ENCODE measurements at places on chromosomes 2 and 18.

DNA sequence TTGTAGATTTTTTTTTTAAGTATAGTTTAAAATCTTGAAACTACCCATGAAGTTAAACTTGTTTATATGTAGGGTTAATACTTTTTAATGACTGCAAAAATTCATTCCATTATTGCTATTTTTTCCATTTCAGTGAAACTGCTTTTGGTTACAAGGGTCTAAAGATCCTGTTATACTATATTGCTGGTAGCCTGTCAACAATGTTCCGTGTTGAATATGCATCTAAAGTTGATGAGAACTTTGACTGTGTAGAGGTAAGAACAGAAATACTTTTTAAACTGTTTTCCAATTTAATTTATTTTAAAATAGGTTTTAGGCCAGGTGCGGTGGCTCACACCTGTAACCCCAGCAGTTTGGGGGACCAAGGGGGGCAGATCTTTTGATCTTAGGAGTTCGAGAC lies 30.5 kb downstream of the HAT1 start:
- DNase-seq: no peak

DNA sequence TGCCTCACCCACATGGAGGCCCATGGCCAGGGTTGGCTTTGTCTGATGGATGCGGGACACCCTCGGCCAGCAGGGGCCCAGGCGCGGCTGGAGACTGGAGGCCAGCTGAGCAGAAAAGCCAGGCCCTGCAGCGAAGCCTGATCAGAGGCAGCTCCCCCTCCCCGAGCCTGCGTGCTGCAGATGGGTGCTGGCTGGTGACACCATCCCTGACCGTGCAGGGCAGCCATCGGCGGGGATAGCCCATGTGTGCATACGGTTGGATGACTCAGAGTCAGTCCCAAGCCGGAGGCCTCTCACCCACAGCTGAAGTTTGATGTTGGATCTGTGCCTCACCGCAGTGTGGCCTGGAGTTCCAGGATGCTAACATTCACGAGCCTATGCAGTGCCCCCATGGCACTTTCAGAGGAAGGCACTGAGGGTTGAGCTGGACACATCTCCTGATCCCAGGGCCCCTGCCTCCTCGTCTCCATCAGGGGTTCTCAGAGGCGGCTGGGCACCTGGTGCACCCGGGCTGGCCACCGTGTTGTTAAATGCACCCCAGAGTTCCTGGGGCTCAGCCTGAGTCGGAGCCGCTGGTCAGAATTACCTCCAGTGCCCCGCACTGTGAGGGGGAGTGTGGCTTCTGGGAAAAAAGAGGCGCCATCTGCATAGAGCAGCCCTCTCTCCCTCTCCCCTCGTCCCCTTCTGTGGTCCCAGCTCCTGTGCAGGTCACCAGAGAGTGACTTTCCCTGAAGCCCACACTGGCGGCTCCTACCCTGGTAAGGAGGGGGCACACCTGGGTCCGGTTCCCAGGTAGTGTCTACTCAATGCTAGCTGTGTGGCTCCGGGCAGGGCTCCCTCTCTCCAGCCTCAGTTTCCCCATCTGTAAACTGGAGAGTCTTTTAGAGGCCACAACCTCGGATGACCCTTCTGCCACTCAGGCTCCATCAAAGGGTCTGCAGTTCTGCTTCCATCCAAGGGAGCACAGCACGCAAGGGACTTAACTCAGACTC lies 19.4 kb upstream of the KIF1A start:
- DNase-seq: no peak

- DNase-seq: no peak
Observed at GRCh38 chr2:194566907-194567660, 1089.9 kb upstream of the SLC39A10 start.

- peak; percentile 6 for DNase-seq
Observed at GRCh38 chr2:25168256-25169072, at the start of gene POMC. POMC (minus strand) TSS chr2:25168580; CDS start chr2:25164772, 3,808 bp downstream.

- no peak for DNase-seq
Observed at GRCh38 chr2:66897181-66897580, 462.3 kb downstream of the MEIS1 start.

GRCh38 chr2:177329064-177329463 lies 63.5 kb upstream of the AGPS start:
- DNase-seq: no peak

DNA sequence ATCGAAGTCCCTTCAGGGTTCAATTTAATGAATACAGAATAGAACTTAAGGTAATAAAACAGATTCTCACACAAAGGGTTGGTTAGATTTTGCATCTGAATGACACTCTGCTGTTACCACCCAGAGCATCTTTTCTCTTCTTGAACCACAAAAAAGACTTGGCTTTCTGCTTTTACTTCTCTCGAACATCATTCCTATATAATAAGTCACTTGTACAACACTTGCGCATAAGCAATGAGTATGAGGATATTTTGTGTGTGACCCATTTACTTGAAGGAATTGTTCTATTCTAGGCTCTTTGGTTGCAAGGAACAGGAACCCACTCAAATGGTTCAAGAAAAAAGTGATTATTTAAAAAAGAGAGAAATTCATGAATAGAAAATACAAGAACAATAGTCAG lies 126.2 kb downstream of the NUP35 start:
- no peak for DNase-seq

GRCh38 chr2:211033765-211034164 lies 477.4 kb downstream of the CPS1 start:
- DNase-seq: no peak

DNA sequence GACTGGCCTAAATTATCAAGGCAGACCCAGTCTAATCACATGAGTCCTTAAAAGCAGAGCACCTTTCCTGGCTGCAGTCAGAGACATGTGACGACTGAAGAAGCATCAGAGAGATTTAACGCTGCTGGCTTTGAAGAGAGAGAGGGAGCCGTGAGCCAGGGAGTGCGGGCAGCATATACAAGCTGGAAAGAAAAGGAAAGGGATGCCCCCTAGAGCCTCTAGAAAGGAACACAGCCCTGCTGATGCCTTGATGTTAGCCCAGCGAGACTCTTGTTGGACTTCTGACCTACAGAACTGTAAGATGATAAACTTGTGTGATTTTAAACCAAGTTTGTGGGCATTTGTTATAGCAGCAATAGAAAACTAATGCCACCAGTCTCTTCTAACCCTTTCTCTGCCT lies 58.1 kb downstream of the HEATR5B start:
- DNase-seq: no peak

GRCh38 chr2:16899958-16900357 lies 234.3 kb upstream of the CYRIA start:
- no peak for DNase-seq

- DNase-seq: no peak
Observed at GRCh38 chr2:233424154-233424951, 70.1 kb downstream of the DGKD start.

- no peak for DNase-seq
Observed at GRCh38 chr2:143684551-143685320, 555.5 kb downstream of the ARHGAP15 start.

DNA sequence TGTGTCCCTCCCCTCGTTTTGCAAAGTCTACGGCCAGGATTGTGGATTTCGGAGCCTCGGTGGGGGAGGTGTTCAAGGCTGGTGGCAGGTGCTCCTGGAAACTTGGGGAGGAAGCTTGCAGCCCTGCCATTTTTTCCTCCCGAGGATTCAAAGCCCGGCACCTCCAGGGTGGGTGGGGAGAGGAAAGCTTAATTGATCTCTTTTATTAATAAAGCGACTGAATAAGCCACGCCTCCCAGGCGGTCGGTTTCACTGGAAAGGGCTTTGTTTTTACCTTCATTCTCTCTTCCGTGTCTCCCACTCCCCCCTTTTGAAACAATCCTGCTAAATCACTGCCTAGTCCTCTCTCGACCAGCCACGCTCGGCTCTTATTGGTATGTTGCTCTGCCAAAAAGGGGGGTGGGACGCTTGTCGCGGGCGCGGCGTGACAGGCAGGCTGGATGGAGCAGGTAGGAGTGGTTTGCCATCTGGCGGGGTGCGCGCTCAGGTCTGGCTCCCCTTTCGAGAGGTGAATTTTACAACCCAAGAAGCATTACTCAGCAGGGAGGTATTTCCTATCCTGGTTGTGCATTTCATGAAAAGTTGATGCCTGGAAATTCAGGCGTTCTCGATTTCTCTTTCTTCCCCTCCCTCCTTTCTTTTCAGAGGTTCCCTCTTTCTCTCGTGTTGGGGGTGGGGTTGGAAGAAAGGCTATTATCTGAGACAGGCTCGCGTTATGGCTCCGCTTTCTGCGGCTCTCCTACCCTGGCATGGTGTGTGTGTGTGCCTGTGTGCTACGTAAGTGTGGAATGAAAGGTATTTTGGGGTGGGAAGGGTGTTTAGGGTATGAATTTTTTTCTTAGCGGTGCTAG lies 1.4 kb downstream of the NEDD4L start:
- DNase-seq: peak; percentile 25

DNA sequence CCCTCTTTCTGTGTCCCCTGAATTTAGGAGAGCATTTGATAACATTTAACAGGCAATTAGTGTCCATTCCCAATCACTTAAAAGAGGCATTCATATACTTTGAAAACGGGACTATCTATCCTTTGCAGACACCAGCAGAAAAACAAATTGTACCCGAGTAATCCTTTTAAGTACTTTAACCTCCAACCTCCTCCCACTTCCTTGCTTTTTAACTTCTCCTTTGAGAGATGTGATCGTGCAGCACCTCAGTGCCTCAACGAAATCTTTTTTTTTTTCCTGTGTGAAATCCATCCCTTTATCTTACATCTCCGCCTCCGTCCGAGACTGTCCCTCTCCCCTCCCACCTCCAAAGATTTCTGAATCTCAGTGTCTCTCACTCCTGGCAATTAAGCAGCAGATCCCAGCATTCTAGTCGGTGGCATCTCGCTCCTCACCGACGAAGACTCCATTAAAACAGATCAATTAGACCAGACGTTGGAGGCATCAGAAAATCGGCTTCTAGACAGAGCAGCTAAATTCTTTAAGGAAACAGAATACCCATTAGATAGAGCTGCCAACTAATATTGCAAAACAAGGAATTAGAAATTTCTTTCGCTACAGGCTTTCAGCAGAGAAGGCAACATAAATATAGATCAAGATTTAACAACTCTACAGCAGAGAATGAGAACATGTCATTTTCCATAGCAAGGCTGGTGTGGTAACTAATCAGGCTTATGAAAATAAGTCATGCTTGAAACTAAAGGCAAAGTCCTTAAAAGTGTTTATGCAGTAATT lies 1.9 kb upstream of the TMEFF2 start:
- no peak for DNase-seq

DNA sequence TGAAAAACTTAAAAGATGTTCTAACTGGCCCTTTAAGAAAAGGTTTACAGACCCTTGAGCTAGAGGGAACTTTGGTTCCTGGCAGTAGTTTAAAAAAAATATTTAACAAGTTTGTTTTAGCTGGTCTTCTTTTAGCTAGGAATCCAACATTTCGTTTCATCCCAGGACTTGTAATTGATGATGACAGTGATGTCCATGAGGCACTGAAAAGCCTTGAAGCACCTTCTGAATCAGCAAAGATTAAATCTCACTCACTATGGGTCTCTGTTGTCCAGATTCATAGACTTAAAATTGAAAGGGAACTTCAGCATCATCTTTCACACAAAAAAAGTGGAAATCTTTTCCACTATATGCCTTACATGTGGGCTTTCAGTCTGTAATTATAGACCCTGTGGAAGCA lies 102.9 kb upstream of the ETAA1 start:
- no peak for DNase-seq

DNA sequence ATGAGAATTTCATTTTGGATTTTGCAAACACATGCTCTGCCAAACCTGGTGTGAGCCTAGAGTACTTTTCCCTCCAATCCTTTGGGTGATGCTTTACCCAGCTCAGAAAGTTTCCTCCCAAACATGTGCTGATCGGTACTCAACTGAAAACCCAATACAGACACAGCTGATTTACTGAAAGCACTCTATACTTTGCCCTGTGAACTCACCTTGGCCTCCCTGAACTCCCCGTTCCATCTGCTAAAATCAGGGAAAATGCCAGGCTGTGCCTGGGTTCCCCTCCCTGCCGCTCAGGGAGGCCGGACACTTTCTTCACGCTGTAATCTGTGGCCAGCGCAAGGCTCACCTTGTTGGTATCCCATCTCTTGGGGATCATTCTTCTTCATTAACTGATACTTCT lies 391.2 kb downstream of the CBLN2 start:
- DNase-seq: no peak

DNA sequence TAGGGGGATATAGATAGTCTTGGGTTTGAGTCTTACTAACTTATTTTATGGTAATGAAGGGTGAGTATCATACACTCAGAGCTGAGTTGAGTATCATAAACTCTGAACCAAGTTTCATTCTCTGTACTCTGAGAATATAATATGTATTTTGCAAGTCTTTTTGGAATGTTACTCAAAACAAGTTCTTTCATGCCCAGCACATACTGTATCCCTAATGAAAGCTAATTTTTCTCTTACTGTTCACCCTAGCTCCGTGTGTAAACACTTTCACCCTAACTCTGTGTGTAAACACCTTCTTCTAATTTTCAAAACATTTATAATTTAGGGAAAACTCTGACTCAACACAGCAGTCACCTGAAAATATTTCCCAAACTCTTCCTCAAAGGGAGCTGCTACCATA lies 29.7 kb upstream of the CHST9 start:
- DNase-seq: no peak

DNA sequence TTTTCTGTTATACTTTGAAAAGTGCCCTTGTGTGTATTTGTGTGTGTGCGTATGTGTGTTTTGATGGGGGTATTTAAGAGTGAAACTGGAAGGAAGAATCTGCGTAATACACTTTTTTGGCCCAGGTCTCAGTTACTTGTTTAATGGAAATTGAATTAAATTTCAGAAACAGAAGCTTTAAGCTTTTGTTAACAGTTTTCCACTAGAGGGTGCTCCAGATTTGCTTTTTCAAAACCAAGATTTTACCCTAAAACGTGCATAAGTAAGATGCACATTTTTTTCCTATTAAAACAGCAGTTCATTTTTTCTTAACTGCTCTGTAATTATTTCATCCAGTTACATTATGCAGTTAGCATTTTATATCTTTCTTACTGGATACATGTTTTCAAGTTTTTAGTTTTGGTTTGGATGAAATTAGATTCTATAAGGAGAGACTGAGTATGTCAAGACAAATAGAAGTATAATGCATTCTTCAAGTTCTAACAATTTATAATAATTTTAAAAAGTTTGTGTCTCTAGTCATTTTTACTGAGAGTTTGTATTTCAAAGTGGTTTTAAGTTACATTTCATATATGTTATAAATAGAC lies 97.2 kb downstream of the PIK3C3 start:
- no peak for DNase-seq

DNA sequence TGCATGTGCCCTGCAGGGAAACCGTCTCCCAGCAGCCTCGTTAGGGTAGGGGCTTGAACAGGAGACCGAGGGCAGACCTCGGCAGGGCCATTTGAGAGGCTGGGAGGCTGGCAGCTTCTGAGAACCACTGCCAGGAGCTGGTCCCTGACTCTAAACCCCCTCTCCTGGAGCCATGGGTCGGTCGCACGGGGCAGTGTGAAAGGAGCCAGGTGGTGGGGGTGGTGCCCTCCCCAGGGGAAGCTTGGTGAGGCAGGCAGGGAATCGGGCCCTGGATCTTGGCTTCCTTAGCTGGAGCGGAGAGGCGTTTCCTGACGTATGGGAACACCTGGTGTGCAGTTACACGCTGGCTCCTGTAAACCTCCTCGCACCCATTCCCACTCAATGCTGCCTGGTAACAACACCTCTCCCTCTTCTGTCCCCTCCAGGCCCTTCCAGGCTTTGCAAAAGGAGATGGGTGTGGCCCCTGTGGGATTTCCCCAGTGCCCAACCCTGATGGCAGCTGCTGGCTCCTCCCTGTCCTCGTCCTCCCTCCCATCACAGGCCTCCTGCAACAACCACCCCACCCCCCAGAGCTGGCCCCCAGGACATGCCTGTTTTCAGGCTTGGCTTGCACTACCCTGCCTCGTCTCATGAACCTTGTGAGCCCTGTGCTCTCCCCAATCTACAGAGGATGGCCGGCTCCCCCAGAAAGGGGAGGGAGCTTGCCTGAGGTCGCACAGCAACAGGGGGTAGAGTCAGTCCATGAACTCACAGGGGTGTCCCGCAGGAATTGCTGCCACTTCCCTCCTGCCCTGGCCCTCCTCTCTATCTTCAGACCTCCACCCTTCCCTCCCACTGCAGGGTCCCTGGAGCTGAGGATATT lies 24.4 kb downstream of the ADRA2B start:
- DNase-seq: no peak
